ENCODE measurements at places on chromosomes 2 and 18.

- no peak for DNase-seq
These were observed 111.9 kb upstream of the MAPRE2 start for GRCh38 chr18:34929336-34929780.

GRCh38 chr18:55731594-55732042 is 143.6 kb upstream of the TCF4 start:
- DNase-seq: no peak

GRCh38 chr18:48796491-48797205 is 154.1 kb downstream of the SMAD7 start:
- no peak for DNase-seq

DNA sequence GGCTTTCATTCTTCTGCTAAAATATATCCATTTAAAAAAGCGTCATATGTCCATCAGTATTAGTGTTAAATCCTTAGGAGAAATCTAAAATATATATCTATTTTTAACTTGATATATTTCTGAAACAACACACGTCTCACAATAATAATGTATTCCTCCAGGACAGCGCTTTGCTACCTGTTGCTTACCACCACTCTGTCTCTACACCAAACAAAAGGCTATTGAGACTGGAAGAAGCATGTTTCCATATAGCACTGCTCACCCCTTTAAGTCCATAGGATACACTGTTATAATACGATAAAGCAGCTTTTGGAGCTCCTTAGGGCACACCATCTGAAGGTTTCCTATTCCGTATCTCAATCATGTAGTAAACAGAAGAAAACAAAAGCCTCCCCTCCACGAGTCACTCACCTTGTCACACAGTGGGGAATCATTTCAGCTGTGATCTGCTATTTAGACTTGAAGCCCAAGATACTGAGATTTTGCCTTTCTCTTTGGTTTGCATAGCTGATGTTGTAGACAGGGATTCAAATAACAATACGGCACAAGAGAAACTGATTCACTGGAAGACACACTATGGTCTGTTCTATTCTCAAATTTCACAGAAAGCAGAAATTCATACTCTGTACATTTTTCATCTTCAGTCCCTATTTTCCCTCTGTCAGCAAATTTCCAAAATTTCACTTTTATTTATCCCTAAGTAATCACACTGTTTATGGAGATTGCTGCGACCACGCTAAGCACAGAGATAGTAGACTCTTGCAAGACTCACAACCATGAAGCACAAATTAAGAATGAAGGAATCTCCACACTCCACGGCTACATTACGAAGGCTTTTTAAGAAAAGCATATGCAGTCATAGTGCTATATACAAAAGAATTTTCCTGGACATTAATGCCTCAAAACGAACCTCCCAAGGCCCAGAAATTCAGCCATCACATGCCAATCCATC is 187.1 kb downstream of the TCF4 start:
- DNase-seq: no peak

- no peak for DNase-seq
These were observed 40.0 kb downstream of the MAP2 start for GRCh38 chr2:209463835-209464234.
